Brain (organoid and tissue), 16 donors: ENCODE measurements at places on chromosomes 13 and 19. TPM values are rescaled to one million over a fixed set of nuclear protein-coding genes. Genes with fewer than 3 reads are reported as not detected.

GRCh38 chr13:113808058-113808834, 49.2 kb downstream of the TMEM255B start:
- DNase-seq = no peak

DNA sequence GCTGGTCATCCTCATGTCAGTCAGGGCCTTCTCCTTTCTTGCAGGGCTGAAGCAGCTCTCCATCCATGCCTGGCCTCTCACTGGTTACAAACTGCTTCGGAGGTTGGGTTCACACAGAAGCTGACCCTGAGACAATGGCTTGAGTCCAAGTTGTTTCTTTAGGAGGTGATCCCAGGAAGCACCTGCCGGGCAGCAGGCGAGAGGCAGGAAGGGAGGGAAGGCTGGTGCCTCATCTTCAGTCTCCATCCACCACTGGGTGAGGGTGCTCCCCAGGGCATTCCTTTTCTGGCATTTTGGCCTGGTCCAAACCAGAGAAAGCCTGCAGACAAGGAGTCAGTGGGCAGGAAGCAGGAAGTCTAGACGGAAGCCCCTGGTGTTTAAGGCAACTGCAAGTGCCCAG, 17.6 kb upstream of the SPATA13 start:
- no peak for DNase-seq

GRCh38 chr19:16836115-16837034, 7.2 kb downstream of the SIN3B start:
- no peak for DNase-seq

DNA sequence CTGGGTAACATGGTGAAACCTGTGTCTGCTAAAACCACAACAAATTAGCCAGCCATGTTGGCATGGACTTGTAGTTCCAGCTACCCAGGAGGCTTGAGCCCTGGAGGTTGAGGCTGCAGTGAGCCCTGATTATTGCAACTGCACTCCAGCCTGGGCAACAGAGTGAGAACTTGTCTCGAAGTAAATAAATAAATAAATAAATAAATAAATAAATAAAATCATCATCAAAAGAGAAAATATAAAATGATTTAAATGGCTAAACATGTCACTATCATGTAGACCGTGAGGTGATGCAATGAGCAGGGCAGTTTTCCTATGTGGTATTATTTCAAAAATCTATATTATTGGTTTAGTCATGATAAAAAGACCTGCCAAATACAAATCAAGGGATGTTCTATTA, 2074.3 kb downstream of the PCDH9 start:
- no peak for DNase-seq

- no peak for DNase-seq
These were observed 1472.6 kb downstream of the UQCRFS1 start for GRCh38 chr19:27740396-27740795.

DNA sequence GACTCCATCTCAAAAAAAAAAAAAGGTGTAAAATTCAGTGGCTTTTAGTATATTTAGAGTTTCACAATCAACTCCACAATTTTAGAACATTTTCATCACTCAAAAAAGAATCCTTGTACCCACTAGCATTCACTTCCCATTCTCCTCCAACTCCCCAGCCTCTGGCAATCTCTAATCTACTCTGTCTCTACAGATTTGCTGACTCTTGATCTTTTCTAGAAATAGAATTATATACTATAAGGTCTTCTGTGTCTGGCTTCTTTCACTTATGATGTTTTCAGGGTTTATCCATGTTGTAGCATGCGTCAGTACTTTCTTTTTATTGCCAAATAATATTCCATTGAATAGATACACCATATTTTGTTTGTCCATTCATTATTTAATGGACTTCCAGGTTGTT, 8.0 kb upstream of the FARP1 start:
- DNase-seq = no peak

- DNase-seq = peak; percentile 5
These were observed 383.0 kb upstream of the SLITRK1 start for GRCh38 chr13:84265257-84265764.

DNA sequence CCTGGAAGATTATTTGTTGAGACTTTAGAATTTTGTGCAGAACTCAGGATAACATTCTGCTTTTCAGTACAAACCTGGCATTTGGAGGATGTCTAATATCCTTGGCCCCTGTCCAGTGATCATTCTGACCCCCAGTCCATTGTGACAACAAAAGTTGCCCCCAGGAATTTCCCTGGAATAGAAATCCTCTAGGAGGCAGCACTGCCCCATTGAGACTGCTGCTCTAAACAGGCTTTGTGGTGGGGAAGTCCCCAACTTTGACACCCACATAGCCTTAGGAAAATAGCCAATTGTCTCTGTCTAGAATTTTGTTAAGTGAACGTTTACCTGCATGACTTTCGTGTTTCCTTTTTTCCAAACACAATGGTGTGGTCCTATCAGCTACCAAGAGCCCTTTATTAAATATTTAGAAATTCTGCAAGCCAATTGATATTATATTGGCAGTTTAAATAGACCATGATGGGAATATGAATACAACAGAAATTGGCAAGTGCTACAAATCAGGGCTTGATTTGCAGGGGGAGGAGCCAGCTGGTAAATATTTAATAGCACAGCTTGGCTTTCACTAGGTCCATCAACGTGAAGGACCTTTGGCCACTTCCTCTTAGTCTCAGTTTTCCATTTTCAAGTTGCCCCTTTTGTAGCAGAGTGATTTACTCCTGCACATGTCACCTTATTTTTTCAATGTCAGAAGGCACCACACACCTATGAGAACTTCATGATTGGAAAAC, 451.7 kb downstream of the EFNB2 start:
- DNase-seq = no peak

GRCh38 chr13:44448875-44449274, 75.3 kb downstream of the SERP2 start:
- no peak for DNase-seq

DNA sequence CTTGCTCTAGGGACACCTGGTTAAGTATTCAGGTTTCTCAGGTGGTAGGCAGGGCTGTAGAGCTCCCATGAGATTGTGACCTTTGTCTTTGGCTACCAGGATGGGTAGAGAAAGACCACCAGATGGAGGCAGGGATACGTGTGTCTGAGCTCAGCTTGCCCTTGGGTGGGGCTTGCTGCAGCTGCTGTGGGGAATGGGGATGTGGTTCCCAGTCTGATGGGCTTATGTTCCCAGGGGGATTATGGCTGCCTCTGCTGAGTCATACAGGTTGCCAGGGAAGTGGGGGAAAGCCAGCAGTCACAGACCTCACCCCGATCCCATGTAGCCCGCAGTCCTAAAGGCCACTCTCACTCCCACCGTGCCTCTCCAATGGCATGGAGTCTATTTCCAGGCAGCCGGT, 659.9 kb upstream of the KLF12 start:
- DNase-seq = no peak

DNA sequence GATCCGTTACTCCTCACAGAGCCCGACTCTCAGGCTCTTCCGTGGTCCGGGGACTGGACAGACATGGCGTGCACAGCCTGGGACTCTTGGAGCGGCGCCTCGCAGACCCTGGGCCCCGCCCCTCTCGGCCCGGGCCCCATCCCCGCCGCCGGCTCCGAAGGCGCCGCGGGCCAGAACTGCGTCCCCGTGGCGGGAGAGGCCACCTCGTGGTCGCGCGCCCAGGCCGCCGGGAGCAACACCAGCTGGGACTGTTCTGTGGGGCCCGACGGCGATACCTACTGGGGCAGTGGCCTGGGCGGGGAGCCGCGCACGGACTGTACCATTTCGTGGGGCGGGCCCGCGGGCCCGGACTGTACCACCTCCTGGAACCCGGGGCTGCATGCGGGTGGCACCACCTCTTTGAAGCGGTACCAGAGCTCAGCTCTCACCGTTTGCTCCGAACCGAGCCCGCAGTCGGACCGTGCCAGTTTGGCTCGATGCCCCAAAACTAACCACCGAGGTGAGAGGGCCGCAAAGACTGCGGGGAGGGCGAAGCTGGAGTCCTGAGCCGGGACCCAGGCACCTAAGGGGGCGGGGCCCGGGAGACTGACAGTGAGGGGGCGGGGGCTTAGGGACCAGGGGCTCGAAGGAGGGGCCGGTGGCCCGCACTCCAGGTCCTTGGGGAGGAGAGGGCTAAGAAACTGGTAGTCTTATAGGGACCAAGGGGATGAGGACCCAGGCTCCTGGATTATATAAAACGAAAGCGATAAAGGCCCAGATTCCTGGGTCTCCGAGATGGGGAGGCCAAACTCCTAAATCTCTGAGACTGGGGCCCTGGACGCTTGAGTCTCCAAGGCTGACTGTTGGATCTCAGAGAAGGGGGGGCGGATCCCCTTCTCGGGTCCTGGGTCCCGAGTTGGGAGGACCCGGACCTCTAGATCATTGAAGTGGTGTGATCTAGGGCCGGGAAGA, 2.0 kb downstream of the ETV2 start:
- DNase-seq = peak; percentile 89

DNA sequence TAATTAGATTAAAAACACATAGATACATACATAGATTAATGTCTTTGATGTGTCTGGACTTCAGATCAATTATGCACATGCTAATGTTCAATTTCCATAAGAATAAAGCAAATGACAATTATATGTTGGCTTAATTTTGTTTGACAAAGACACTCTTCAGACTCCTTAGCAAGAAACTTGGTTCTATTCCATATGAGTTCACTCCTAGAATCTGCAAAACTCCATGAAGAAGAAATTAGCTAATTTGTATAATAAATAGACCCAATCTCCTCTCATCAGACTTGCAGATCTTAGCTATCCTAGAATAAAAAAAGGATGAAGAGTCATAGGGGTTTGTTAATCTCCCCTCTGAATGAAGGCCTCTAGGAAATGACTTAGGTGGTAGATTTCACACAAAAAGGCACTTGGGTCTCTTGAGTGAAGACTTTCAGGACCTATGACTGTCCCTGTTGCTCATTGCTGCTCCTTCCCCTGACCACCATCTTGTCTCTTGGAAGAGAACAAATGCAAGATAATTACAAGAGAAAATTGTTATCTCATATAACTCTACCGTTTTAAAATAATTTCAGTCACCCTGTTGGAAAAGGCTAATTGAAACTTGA, 302.2 kb downstream of the EFNB2 start:
- peak; percentile 17 for DNase-seq

DNA sequence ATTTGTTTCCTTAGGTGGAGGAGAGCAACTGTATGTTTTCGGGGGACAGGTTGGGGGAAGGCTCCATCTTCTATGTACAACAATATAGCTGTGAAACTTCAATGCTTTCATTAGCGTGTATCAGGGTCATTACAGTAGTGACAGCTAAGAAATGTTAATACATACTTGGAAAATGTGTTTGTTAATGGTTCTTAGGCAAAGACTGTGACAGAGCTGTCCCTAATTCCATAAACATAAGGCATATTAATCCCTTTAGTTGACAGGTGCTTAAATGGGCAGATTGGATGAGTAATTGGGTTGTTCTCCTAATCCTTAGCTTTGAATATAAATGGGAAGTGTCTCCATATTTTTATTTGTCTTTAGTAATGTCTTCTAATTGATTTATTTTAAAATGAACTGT, 313.7 kb downstream of the HS6ST3 start:
- peak; percentile 17 for DNase-seq

DNA sequence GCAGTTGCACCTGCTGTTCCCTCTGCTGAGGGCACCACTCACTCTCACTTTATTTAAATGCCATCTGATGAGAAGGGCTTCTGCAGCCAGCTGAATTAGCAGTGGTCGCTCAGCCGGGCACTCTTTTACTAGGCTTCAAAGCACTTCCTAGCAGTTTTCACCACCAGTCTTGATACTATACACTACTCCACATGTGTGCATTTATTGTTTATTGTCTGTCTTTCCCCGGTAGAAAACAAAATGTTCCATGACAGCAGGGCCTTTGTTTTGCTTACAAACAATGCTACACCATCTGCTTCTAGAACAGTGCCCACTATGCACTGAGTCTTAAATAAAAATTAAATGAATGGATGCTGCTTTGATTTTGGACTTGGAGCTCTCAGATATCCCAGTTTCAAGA, 404.9 kb downstream of the FGF14 start:
- no peak for DNase-seq

DNA sequence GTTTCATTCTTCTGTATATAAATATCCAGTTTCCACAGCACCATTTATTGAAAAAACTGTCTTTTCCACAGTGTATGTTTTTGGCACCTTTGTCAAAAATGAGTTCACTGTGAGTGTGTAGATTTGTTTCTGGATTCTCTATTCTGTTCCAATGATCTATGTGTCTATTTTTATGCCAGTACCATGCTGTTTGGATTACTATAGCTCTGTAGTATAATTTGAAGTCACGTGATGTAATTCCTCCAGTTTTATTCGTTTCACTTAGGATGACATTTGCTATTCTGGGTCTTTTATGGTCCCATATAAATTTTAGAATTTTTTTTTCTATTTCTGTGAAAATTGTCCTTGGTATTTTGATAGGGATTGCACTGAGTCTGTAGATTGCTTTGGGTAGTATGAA, 11.0 kb upstream of the ZNF823 start:
- DNase-seq = no peak

DNA sequence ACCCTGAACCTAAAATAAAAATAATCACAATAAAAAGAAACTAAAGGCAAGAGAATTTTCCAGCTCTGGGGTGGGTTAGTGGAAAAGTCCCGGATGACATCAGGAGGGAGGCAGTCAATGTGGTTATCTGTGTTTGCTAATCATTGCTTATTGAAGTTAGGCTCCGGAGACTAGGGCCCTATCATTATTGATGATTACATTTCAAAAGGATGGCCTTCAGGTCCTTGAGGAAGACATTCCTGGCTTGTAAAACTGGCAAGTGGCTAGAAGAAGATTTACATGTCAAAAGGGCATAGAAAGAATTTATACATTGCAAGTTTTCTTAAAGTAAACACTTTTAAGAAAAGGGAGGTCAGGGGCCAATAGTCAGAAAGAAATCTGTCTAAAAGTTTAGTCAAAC, 123.4 kb downstream of the POSTN start:
- DNase-seq = no peak

GRCh38 chr19:33350538-33351309, 22.8 kb upstream of the CEBPG start:
- no peak for DNase-seq

DNA sequence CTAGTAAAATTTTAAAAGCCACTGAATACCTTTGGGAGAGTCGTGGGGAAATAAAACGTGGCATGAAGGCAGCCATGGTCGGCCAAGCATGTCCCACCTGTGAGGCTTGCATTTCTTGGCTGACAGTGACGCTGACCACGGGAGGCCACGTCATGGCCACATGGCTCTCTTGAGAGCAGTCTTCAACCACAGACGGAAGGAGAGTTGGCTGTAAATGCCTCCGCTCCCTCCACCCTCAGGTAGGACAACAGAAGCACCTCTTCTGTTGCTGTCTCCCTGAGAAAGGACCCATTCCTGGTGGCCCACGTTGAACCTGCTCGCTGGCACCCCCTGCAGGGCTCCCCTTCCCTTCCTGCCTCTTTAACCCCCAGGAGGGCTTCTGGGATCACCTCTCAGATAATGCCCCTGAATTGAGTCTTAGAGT, 10.6 kb upstream of the LRRC25 start:
- DNase-seq = no peak

The ZNF562 gene
- polyA plus RNA-seq = 12.2 TPM

The URAD gene
- polyA plus RNA-seq = not detected

The ZSCAN18 gene
- 158 TPM for polyA plus RNA-seq

The LYPD3 gene
- 3.2 TPM for polyA plus RNA-seq
